Left colon (tissue), 2 donors: ENCODE measurements at places on chromosomes 6 and 20. TPM values are rescaled to one million over a fixed set of nuclear protein-coding genes. Genes with fewer than 3 reads are reported as not detected.
A peak's percentile ranks its signal among the peaks of the same experiment; 100 is the strongest.

- DNase-seq: peak; percentile 81
Measured at GRCh38 chr6:158571826-158572652, 12.1 kb downstream of the TMEM181 start.

DNA sequence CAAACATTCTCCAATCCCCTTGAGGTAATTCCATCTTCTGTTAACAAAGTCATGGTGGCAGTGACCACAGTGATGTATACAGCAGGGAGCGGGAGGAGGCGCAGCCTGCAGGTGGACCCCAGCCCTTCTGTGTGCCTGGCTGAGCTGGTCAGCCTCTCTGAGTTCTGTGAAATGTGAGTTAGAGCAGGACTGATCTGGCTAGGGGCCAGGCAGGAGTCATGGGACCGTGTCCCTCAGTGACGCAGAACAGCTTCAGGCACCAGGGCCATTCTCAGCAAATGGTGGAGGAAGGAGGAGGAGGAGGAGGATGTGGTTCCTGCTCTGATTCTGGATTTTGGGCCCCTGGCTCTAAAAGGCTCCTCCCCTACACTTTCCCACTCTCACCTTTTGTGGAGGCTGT, 6.9 kb downstream of the PHACTR3 start:
- DNase-seq: no peak

DNA sequence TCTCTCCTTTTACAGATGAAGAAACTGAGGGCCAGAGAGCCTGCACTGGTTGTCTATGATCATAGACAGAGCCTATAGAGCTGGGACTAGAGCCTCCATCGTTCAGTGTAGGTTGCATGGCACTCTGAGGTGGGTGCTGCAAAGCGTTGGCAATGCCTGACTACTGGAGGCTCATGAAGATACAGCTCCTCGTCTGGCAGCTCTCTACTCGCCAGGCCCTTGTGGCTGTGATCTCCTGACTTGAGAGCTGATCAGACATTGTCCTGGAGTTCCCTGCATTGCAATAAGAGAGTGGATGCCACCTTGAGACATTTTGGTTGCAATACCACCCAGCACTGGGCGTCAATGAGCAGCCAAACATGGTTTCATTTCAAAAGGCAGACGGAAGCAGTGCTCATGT, 270.1 kb upstream of the ARID1B start:
- DNase-seq: no peak

DNA sequence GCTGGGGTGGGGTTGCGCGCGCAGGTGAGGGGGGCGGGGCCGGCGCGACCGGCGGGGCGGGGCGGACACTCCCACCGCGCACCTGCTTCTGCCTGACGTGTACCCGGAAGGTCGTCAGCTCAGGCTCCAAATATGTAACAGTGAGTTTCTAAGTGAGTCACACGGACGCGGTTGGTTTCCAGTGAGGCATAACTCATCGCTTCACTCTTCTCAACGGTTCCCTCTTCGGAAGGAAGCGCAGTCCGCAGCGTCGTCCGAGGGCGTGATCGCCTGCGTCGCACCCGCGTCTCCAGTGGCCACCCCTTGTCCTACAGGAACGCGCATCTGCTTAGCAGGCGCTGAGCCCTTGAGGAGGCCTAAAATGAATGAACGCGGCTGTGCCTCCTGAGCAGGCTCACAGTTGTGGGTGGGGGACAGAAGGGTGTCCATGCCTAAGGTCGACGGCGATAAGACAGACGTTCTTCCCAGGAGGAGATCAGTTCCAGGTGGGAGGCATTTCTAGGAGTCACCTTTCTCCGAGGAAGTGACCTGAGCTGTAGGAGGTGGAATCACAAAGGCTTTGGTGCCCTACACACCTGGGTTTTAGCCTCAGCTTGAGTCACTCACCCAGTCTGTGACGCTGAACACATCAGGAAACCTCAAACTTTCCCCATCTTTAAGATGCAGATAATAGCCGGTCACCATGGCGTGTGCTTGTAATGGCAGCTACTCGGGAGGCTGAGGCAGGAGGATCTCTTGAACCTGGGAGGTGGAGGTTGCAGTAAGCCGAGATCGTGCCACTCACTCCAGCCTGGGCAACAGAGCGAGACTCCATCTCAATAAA, 50.9 kb upstream of the EZR start:
- DNase-seq: no peak

GRCh38 chr20:63309261-63310071, 16.5 kb downstream of the COL20A1 start:
- DNase-seq: no peak

- no peak for DNase-seq
Measured at GRCh38 chr20:57450931-57451330, 59.7 kb downstream of the RBM38 start.

- DNase-seq: no peak
Measured at GRCh38 chr6:26468829-26469228, 11.1 kb downstream of the BTN2A1 start.

DNA sequence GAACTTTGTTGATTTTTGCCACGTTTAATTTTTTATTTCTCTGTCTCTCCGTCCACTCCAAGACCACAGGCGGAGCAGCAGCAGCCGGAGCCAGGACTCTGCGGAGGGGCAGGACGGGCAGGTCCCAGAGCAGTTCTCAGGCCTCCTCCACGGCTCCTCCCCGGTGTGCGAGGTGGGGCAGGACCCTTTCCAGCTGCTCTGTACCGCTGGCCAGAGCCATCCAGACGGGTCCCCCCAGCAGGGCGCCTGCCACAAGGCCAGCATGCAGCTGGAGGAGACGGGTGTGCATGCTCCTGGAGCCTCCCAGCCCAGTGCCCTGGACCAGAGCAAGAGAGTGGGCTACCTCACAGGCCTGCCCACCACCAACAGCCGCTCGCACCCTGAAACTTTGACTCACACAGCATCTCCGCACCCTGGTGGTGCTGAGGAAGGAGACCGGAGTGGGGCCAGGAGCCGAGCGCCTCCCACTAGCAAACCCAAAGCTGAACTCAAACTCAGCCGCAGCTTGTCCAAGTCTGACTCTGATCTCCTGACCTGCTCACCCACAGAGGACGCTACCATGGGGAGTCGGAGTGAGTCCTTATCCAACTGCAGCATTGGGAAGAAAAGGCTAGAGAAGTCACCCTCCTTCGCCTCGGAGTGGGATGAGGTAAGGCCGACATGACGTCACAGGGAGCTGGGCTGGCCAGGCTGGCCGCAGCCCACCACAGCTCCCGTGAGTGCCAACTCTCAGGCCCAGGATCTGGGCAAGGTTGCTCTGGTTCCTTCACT, 123.5 kb downstream of the TCP11 start:
- peak; percentile 39 for DNase-seq

GRCh38 chr20:43862438-43862837, 52.2 kb upstream of the TOX2 start:
- no peak for DNase-seq

GRCh38 chr6:14379568-14379967, 262.0 kb downstream of the CD83 start:
- no peak for DNase-seq

GRCh38 chr6:108737594-108738546, 110.4 kb upstream of the ARMC2 start:
- DNase-seq: peak; percentile 61

DNA sequence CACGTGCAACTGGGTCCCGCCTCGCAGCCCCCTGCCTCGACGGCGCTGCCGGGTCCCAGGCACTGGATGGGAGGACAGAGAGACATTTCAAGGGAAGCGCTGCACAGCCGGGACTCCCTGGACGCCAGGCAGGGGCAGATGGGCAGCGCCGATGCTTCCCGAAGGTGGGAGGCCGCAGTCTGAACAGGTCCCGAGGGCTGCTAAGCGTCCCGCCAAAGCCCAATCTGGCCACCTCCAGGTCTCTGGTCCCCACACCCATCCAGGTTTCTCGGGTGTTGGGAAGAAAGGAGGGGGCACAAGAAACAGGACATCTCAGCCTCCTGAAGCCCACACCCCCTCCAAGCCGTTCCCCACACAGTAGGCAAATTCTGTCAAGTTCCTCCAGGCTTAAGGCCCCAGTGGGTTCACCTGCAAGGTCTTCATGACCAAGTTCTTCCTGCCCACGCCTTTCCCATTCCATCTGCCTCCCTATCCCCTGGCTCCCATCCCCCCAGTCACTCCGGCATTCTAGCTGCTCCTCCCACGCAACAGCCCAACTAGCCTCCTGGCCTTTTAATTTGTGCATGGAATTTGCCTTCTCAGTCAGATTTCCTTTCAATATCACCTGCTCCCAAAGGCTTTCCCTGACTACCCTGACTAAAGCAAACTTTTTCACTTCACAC, 5.4 kb upstream of the CPXM1 start:
- DNase-seq: no peak

- DNase-seq: no peak
Measured at GRCh38 chr6:136958168-136958567, 36.1 kb downstream of the SLC35D3 start.

DNA sequence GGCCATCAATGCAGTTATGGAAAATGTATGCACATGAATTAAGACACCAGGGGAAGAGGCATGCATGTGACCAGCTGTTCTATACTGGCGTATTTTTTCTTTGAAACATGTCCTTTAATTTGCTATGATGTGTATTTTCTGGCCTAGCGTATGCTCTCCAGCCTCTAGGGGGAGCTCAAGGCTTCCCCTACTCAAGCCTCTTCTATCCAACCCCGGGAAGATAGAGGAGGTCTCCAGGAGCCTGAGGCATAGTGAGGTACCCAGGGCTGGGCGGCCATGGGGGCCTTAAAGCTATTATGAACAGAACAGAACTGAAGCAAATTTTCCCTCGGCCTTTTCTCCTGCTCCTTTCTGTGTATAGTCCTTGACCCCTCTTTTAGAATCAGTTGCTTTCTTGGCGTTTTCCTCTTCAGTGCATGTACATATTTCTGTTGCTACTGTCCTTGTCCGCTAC, 528.9 kb downstream of the MAFB start:
- peak; percentile 46 for DNase-seq

DNA sequence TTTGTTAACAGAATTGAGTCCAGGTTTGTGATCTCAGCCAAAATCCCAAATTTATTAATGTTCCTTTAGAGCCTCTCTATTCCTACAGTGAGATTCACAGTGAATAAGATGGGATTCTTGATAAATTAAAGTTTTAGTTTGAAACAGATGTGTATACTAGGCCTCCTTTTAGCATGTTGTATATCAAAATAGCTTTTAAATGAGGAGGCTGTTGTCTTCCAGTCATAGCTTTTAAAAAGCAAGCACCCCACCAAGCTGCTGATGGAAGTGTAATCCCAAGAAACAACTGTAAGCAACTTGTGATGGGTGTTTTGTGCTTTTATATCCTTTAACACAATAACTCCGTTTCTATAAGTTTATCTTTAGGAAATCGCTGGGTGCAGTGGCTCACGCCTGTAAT, 7.0 kb downstream of the GTF2H5 start:
- no peak for DNase-seq

- DNase-seq: no peak
Measured at GRCh38 chr20:33250666-33251065, 14.9 kb downstream of the BPIFA1 start.

DNA sequence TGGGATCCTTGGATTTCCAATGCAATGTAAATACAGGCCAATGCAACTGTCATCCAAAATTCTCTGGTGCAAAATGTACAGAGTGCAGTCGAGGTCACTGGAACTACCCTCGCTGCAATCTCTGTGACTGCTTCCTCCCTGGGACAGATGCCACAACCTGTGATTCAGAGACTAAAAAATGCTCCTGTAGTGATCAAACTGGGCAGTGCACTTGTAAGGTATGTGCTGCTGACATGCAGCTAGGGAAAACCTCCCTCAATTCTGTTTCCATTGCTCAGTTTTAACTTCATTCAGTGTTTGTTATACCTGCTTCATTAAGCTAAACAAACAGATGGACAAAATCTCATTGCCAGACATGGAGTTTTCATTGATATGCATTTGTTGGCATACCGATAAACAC, 397.1 kb downstream of the ARHGAP18 start:
- no peak for DNase-seq

- no peak for DNase-seq
Measured at GRCh38 chr6:34178357-34179105, 32.6 kb upstream of the GRM4 start.

- no peak for DNase-seq
Measured at GRCh38 chr6:68252632-68253031, 382.4 kb upstream of the ADGRB3 start.

- no peak for DNase-seq
Measured at GRCh38 chr6:64411226-64411625, 775.6 kb downstream of the PHF3 start.

DNA sequence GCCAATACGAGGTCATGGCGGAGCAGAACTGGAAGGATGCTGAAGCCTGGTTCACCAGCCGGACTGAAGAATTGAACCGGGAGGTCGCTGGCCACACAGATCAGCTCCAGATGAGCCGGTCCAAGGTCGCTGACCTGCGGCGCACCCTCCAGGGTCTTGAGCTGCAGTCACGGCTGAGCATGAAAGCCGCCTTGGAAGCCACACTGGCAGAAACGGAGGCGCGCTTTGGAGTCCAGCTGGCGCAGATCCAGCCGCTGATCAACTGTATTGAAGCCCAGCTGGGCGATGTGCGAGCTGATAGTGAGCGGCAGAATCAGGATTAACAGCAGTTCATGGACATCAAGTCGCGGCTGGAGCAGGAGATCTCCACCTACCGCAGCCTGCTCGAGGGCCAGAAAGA, 296.9 kb downstream of the OGFRL1 start:
- DNase-seq: no peak

DNA sequence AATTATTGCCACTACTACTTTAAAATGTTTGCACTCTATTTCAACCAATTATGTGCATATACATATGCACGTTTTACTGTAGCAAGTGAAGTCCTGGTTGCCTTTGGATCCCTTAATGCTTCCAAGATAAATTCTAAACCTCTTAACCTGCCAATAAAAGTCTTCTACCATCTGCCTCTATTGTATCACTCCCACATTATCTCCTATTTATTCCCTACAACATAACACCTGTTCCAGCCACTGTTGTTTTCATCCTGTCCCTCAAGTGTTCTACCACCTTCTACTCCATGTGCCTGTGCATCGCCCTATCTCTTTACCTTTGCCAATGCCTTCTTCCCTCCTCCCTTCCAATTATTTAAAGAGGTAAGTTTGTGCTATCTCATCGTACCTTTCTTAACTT, 499.0 kb upstream of the RNF217 start:
- DNase-seq: no peak

DNA sequence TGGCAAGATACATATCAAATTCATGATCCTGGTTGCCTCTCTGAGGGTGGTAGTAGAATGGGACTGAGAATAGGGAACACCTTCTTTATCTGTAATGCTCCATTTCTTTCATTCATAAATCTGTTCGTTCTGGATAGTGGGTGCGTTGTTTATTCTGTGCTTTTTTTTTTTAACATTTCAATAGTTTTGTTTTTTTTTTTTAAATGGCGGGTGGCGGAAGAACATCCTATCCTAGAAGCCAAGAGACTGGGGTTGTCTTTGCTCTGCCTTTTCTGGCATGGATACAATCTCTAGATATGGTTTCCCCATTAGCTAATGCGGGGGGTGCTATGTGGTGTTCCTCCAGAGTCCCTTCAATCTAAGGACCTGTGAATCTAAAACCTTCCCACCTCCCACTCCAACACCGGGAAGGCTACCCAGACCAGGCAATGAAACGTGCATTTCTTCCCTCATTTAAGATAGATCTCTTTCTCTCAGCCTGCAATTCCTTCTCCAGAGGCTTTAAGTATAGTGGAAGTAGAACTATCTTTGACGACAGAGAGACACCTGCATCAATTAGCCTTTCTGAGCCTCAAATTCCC, 883 bp upstream of the CCDC28A start:
- no peak for DNase-seq

GRCh38 chr20:2138396-2138795, 36.8 kb downstream of the STK35 start:
- no peak for DNase-seq

PLEKHG1 gene
- 30.9 TPM for total RNA-seq

CST7 gene
- 0.85 TPM for total RNA-seq

HLA-DRB5 gene
- total RNA-seq: 121 TPM

PXMP4 gene
- total RNA-seq: 13.4 TPM

HTR1B gene
- not detected for total RNA-seq

RRAGD gene
- total RNA-seq: 5.9 TPM

NRN1 gene
- total RNA-seq: 2.1 TPM

SMOC2 gene
- total RNA-seq: 18.9 TPM
